ENCODE measurements at places on chromosomes 4 and X.

DNA sequence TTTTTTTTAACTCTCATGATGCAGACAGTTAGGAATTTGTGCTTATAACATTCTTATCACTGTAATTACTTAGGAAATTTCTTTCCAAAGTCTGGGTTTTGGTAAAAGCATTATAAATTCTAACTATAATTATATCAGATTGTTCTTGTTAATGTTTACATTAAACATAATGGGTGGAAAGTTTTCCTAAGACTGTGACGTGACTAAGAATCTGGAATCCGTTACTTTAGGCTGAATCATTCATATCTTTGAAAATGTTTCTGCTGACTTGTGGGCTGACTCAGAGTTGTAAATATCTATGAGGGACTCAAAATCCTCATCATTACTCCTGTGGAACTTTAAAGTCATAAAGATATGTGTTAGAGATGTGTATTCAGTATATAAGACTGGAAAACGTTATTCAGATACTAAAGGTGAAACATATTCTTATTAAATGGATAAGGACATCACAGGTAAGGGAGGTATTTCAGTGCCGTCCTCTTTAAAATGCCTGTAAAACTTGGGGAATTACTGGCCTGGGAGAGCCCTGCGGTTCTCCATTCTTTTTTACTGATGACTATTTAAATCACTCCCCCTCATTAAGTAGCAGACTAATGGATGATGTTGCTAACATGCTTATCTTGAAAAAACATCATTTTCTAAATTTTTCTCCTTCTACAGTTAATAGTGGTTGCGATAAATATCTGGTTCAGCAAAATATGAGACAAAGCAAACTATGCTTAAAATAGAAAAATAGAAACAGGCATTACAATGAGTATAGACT, 159.0 kb downstream of the DCLK2 start:
- H3K36me3 ChIP-seq = no peaks in the 10 kb centered on the region
- H3K27ac ChIP-seq = no peak overlapping the region
- no peak overlapping the region for H3K4me3 ChIP-seq
- no peak for DNase-seq

DNA sequence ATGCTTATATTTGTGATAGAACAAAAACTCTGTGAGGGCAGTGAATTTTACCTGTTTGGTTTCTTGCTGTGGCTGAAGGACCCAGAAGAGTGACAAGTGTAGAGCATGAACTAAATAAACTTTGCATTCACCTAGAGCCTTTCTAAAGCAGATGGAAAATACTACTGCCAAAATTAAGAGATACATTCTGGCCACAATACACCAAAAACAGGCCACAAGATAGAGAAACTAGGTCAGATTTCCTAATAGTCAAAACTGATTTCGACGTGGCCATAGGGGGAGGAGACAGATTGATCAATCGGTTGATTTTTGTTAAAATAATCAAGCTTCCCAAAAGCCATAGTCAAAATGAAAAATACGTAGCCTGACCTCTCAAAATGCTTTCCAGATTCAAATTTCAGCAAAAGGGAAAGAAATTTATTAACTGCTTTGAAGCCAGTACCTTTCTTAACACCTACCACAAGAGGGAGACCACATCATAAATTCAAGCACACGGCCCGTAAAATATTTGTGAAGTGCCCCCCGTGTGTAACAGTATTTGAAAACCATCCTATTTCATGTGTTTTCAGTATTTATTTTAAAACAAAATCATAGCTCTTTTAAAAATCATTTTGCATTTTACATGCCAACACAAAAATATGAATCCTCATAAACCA, 132.4 kb downstream of the CORIN start:
- no peaks in the 10 kb centered on the region for H3K4me1 ChIP-seq
- DNase-seq = no peak
- H3K27ac ChIP-seq = no peak overlapping the region
- H3K36me3 ChIP-seq = no peaks in the 10 kb centered on the region
- H3K27me3 ChIP-seq = peaks cover 28% of the 10 kb centered on the region
- no peak overlapping the region for H3K4me3 ChIP-seq

GRCh38 chr4:44668526-44668925, 9.7 kb upstream of the GUF1 start:
- H3K36me3 ChIP-seq = no peaks in the 10 kb centered on the region
- no peaks in the 10 kb centered on the region for H3K4me1 ChIP-seq
- no peak overlapping the region for H3K27ac ChIP-seq
- no peak for DNase-seq

DNA sequence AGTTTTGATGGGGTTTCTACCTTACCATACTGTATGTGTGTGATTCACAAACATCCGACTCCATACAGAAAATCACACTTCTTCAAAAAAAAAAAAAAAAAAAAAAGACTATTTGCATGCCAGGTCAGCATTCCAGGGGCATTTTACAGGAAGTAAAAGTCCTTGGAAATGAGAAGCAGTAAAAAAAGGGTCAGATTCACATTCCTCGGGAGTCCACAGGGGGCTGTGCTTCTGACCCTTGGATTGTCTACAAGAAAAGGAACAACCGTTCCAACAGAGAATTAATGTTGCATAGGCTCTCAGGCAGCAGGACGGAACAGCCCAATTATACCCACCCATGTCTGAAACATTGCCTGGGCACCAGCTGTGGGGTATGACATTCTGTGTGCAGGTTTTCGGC, 290.3 kb downstream of the LDB2 start:
- DNase-seq = no peak
- H3K4me1 ChIP-seq = no peaks in the 10 kb centered on the region
- no peaks in the 10 kb centered on the region for H3K36me3 ChIP-seq

DNA sequence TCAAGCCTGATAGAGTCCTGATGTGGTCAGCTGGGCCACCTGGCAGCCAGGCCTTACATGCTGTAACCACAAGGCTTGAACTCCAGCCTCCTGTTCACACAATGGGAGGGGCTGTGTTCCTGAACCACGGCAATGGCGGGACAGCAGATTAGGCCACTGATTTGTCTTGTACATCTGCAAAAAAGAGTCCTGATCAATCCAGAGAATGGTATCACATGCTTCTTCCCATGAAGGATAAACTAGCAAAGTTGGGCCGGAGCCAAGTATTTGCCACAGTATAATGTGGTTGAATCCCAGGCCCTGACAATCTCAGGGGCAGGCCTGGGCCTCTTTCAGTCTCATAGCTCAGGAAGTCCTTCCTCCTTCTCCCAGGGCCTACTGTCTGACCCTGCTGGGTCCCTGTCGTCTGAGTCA, 2182.5 kb upstream of the AGA start:
- no peak for DNase-seq
- H3K4me3 ChIP-seq = no peak overlapping the region
- H3K4me1 ChIP-seq = no peaks in the 10 kb centered on the region
- no peaks in the 10 kb centered on the region for H3K36me3 ChIP-seq
- H3K27me3 ChIP-seq = no peaks in the 10 kb centered on the region
- H3K27ac ChIP-seq = no peak overlapping the region

- H3K36me3 ChIP-seq = peaks cover 5% of the 10 kb centered on the region
- no peak for DNase-seq
- no peaks in the 10 kb centered on the region for H3K27me3 ChIP-seq
Observed at GRCh38 chr4:10054571-10055041, 33.3 kb upstream of the SLC2A9 start.

- H3K4me3 ChIP-seq = no peak overlapping the region
- no peak for DNase-seq
- H3K36me3 ChIP-seq = peaks cover 21% of the 10 kb centered on the region
Observed at GRCh38 chrX:77564823-77565222, 117.6 kb downstream of the FGF16 start.

GRCh38 chrX:56232221-56233082, at the start of gene KLF8:
KLF8 (plus strand) TSS chrX:56232356; CDS start chrX:56233335, 979 bp downstream.
- H3K4me1 ChIP-seq = peaks cover 35% of the 10 kb centered on the region
- peak; percentile 25 for DNase-seq

GRCh38 chrX:20350596-20350995, 83.9 kb upstream of the RPS6KA3 start:
- peaks cover 2% of the 10 kb centered on the region for H3K27me3 ChIP-seq
- H3K36me3 ChIP-seq = peaks cover 2% of the 10 kb centered on the region
- H3K4me1 ChIP-seq = peaks cover 5% of the 10 kb centered on the region
- no peak for DNase-seq
- H3K4me3 ChIP-seq = no peak overlapping the region
- no peak overlapping the region for H3K27ac ChIP-seq

- no peak for DNase-seq
- no peaks in the 10 kb centered on the region for H3K4me1 ChIP-seq
- no peak overlapping the region for H3K4me3 ChIP-seq
- H3K27ac ChIP-seq = no peak overlapping the region
Observed at GRCh38 chrX:2767631-2768455, 16.0 kb downstream of the XG start.

- H3K27ac ChIP-seq = no peak overlapping the region
- H3K4me3 ChIP-seq = no peak overlapping the region
- DNase-seq = no peak
- H3K4me1 ChIP-seq = no peaks in the 10 kb centered on the region
- no peaks in the 10 kb centered on the region for H3K27me3 ChIP-seq
- H3K36me3 ChIP-seq = no peaks in the 10 kb centered on the region
Observed at GRCh38 chr4:148162991-148163390, 279.2 kb downstream of the NR3C2 start.

GRCh38 chr4:8830056-8830455, 41.6 kb downstream of the HMX1 start:
- H3K27ac ChIP-seq = no peak overlapping the region
- H3K4me3 ChIP-seq = no peak overlapping the region
- H3K4me1 ChIP-seq = no peaks in the 10 kb centered on the region
- H3K36me3 ChIP-seq = no peaks in the 10 kb centered on the region

GRCh38 chrX:10133980-10134676, 22.6 kb upstream of the CLCN4 start:
- H3K27ac ChIP-seq = no peak overlapping the region
- DNase-seq = no peak

GRCh38 chr4:14908635-14909034, 93.6 kb upstream of the CPEB2 start:
- no peak for DNase-seq
- H3K36me3 ChIP-seq = peaks cover 2% of the 10 kb centered on the region
- no peak overlapping the region for H3K27ac ChIP-seq
- H3K4me3 ChIP-seq = no peak overlapping the region
- no peaks in the 10 kb centered on the region for H3K4me1 ChIP-seq

- H3K27me3 ChIP-seq = no peaks in the 10 kb centered on the region
- H3K27ac ChIP-seq = no peak overlapping the region
- no peaks in the 10 kb centered on the region for H3K36me3 ChIP-seq
- no peaks in the 10 kb centered on the region for H3K4me1 ChIP-seq
- no peak for DNase-seq
- H3K4me3 ChIP-seq = no peak overlapping the region
Observed at GRCh38 chr4:1511441-1512041, 105.3 kb upstream of the NKX1-1 start.

DNA sequence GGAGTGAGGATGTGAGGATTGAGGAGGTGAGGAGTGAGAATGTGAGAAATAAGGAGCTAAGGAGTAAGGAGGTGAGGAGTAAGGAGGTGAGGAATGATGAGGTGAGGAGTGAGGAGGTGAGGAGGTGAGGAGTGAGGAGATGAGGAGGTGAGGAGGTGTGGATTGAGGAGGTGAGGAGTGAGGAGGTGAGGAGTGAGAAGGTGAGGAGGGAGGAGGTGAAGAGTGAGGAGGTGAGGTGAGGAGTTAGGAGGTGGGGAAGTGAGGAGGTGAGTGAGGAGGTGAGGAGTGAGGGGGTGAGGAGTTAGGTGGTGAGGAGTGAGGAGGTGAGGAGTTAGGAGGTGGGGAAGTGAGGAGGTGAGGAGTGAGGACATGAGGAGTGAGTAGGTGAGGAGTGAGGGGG, 74.8 kb upstream of the MXD4 start:
- no peak overlapping the region for H3K4me3 ChIP-seq
- DNase-seq = no peak
- no peaks in the 10 kb centered on the region for H3K27me3 ChIP-seq
- no peak overlapping the region for H3K27ac ChIP-seq
- no peaks in the 10 kb centered on the region for H3K4me1 ChIP-seq
- H3K36me3 ChIP-seq = no peaks in the 10 kb centered on the region

DNA sequence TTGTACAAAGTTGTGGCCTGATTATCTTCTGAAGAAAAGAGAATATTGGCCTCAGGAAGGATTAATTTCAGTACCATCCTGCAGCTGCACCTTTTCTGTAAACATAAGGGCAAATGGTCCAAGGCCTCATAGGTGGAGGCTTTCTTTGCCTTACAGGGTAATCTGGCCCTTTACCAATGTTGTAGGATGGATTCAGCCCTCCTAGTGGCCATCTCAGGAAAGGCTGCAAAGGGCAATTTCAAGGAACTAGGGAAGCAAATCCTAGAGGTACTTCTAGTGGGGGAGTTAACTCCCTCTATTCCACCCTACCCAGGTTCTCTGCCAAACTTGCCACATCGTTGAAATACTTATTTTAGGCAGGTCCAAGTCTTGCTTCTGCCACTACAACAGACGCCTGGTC, 57.6 kb downstream of the UGT2B11 start:
- no peak overlapping the region for H3K27ac ChIP-seq
- no peaks in the 10 kb centered on the region for H3K4me1 ChIP-seq
- DNase-seq = no peak
- H3K4me3 ChIP-seq = no peak overlapping the region
- H3K27me3 ChIP-seq = no peaks in the 10 kb centered on the region
